ENCODE measurements at places on chromosomes 5 and 9.

- DNase-seq, result no peak
These were observed 28.3 kb upstream of the TTLL11 start for GRCh38 chr9:122121391-122121790.

GRCh38 chr9:2158111-2158610 lies 143.0 kb downstream of the SMARCA2 start:
- peak; percentile 15 for DNase-seq

DNA sequence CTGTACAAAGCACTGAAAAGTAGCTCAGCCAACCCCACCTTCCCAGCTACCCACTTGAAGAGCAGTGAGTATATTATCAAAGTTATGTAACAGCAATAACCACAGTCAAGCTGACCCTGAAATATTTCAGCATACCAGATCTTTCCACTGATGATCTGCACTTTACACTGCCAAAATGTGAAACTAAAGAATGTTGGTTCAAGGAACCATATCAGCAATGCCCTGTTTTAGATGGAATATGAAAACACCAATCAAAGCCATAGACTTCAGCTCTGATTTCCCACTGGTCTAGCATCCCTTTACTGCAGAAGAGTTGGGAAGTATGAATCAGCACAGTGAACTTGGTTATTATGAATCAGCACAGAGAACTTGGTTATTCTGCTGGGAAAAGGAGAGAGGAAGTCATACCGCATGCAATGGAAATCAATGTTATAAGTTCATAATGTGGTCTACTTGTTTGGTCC lies 20.0 kb downstream of the CEMIP2 start:
- no peak for DNase-seq

- DNase-seq, result no peak
These were observed 152.0 kb upstream of the SLC28A3 start for GRCh38 chr9:84492366-84493159.

DNA sequence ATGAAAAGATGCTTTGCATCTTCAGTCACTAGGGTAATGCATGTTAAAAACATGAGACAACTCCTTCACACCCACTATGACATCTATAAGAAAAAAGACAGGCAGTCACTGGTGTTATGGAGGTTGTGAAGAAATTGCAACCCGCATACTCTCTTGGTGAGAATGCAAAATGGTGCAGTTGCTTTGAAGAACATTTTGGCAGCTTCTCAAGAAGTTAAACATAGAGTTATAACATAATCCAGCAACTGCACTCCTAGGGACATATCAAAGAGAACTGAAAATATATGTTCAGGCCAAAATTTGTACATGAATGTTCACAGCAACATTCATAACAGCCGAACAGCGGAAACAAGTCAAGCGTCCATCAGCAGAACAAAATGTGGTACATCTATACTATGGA lies 46.3 kb upstream of the TBC1D9B start:
- DNase-seq, result no peak

- DNase-seq, result no peak
These were observed 12.4 kb downstream of the GZMK start for GRCh38 chr5:55036477-55036876.

DNA sequence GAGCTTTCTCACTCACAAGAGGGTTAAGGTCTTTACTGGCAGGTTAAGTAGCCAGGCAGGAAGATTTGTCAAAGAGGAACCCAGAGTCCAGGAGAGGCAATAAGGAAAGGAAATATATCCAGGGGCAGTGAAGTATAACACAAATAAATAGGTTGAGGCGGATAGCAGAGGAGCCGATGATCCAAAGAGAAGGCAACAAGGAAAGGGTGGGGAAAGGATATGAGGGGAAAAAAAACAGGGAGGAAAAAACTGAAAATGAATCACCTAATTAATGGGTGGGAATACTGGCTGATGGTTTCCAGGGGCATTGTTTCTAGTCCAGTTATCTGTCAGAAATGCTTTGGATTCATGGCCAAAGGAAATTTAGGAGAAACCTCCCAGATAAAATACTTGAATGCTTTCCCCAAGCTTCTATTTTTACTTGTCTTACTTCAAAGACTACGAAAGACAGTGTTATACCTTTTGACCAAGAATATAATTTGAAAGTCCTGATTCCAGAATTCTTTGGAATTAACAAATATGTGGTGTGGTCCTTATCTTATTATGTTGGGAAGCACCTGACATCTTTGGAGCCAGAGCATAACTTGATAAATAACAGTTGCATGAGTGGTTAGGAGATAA lies 146.5 kb downstream of the AOPEP start:
- no peak for DNase-seq

DNA sequence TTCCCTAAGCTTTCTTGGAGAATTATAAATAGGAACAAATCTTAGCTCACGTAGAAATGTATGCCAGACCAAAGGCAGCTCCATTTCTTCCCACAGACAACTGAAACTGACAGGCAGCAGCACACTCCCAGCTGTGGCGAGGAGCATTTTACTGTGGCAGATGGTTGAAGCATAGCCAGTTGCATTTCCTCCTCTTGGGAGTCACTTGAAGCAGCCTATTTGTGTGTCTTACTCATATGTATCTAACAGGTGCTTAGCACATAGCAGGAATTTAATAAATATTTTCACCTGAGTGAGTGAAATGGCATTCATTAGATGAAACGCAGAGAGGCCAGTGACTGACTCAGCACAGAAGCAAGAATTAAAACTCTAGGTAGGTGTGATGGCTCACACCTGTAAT lies 12.3 kb upstream of the MTMR12 start:
- no peak for DNase-seq

- no peak for DNase-seq
These were observed 71.7 kb downstream of the ADAMTS2 start for GRCh38 chr5:179273441-179274145.

- no peak for DNase-seq
These were observed 13.5 kb upstream of the B4GALT1 start for GRCh38 chr9:33180526-33181184.

Data from CD4-positive, alpha-beta T cell treated with Interleukin-1 beta for 1 hour (primary cell).